ENCODE measurements at places on chromosomes 3 and 15. TPM values are rescaled to one million over a fixed set of nuclear protein-coding genes. Genes with fewer than 3 reads are reported as not detected.

DNA sequence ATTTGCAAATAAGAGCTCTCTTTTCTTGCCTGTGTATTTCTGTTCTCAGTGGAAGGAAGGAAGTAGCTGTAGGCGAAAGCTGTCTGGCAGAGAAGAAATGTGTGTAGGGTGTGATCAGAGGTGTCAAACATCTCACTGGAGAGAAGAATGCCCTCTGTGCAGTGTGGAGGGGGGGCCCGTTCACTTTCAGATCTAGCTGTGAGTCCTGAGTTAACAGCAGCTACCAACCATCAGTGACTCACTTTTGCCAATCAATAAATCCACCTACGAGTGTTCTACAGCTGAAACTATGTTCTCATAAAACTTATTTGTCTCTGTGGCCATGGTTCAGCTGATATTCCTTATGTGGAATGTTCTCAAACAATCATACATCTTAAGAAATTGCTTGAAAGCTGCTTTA lies 103.7 kb downstream of the FRMD4B start:
- H3K4me3 ChIP-seq: no peak overlapping the region
- no peak overlapping the region for H3K27ac ChIP-seq
- H3K4me1 ChIP-seq: no peaks in the 10 kb centered on the region
- DNase-seq: no peak
- no peaks in the 10 kb centered on the region for H3K27me3 ChIP-seq

DNA sequence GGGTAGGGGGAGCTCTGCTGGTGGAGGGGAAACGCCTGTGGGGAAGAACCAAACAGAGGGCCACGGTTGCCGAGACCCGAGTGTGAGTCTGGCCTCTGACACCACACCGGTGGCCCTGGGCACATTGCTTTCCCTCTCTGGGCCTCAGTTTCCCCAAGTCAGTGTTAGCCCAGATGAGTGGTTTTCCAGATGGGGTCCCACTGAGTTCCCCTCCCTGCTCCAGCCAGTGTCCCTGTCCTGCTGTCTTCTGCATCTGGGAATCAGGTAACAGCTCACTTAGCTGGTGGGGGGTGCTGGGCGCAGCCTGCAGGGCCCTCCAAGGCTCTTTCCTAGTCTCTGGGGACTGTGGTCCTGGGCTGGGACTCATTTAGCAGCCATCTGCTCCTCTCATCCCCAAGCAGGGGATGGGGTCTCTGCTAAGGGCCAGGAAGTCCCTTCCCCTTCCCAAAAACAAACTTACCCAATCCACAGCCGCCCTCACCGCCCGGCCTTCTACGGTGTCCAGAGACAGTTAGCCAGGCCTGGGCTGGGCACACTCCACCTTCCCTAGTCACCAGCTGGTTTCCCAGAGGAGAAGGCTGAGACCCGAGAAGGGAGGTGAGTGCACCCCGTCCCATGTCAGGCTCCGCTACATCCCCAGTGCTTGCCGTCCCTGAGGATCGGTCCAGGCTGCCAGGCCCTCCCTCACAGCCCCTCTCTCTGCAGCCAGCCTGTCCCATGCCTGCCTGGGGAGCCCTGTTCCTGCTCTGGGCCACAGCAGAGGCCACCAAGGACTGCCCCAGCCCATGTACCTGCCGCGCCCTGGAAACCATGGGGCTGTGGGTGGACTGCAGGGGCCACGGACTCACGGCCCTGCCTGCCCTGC lies 676 bp downstream of the GP9 start:
- no peak overlapping the region for H3K27ac ChIP-seq
- H3K36me3 ChIP-seq: no peaks in the 10 kb centered on the region
- DNase-seq: no peak
- no peak overlapping the region for H3K4me3 ChIP-seq
- H3K27me3 ChIP-seq: peaks cover 5% of the 10 kb centered on the region

DNA sequence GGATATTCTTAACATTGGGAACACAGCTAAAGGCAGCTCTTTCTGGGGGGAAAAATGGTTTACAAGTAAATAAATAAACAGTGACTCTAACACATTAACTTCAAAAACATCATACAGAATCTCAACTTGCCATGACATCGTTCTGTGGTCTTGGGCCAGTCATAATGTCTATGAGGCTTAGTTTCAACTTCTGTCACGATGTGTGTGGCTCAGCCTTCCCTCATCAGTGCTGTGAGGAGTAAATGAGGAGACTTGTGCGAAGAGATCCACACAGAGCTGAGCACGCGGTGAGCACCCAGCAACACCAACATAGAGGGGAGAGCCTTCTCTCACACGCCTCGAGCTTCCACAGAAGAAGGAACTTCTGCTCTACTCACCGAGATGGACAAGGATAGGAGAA lies 49.0 kb downstream of the DZIP1L start:
- no peaks in the 10 kb centered on the region for H3K27me3 ChIP-seq
- peaks cover 12% of the 10 kb centered on the region for H3K4me1 ChIP-seq
- no peak overlapping the region for H3K27ac ChIP-seq
- DNase-seq: no peak
- H3K36me3 ChIP-seq: peaks cover 59% of the 10 kb centered on the region

- no peaks in the 10 kb centered on the region for H3K27me3 ChIP-seq
- peaks cover 7% of the 10 kb centered on the region for H3K4me1 ChIP-seq
- no peaks in the 10 kb centered on the region for H3K36me3 ChIP-seq
- DNase-seq: no peak
Measured at GRCh38 chr15:60854858-60855564, 374.1 kb downstream of the RORA start.

DNA sequence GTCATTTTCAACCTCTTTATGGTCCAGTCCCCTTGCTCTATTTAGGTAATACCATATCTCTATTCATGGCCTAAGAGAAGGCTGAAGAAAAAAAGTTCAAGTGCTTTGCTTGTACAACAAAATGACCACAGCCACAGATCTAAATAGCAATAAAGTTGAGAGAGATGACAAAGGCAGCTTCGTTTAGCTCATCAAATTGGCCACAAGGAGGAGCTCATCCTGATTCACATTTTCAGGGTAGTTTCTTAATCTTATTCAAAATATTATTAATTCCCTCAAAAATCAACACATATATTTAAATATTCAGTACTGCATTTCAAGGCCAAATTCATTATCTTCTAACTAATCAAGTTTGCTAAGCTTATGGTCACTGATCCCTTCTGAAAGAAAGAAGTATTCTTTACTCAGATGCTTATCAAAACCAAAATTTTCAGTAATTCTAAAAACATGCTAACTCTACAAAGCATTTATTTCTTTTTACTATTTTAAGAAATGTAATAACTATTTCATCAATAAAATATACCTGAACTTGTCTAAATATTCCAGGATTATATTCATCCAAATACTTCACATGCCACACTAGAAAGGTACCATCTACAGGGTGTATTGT lies 85.5 kb downstream of the DMXL2 start:
- DNase-seq: no peak
- H3K36me3 ChIP-seq: no peaks in the 10 kb centered on the region
- H3K27me3 ChIP-seq: no peaks in the 10 kb centered on the region
- H3K27ac ChIP-seq: no peak overlapping the region

GOLGA8Q gene
- total RNA-seq: 0.36 TPM
